ENCODE measurements at places on chromosomes 16 and 17.
A peak's percentile ranks its signal among the peaks of the same experiment; 100 is the strongest.

- peak; percentile 11 for DNase-seq
Measured at GRCh38 chr17:27245230-27245696, 48.7 kb upstream of the WSB1 start.

- DNase-seq = no peak
Measured at GRCh38 chr17:39246274-39246673, 20.5 kb upstream of the STAC2 start.

DNA sequence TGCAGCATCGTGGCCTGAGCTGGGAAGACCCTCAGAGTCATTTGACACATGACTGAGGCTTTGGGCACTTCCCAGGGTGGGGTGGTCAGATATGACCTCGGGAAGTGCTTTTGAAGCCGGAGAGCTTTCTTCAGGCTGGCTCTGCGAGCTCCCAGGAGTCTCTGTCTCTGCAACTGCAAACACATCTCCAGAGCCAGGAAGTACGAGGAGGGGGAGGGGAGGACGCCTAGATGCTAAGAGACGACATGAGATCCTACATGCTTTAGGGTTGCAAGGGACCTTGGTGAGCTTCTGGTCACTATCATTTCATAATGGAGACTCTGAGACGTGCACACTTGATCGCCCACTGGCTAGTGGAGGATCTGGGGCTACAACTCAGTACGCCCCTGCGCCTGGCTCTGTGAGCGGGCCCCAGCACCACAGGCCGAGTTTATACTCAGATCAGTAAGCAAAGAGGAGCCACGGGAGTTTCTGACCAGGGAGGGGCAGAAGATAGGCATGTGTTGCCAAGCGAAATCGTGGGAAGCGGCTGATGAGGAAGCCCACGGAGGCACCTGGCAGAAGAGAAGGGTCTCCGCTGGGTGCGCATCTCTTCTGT, 527 bp upstream of the MGAT5B start:
- DNase-seq = no peak

DNA sequence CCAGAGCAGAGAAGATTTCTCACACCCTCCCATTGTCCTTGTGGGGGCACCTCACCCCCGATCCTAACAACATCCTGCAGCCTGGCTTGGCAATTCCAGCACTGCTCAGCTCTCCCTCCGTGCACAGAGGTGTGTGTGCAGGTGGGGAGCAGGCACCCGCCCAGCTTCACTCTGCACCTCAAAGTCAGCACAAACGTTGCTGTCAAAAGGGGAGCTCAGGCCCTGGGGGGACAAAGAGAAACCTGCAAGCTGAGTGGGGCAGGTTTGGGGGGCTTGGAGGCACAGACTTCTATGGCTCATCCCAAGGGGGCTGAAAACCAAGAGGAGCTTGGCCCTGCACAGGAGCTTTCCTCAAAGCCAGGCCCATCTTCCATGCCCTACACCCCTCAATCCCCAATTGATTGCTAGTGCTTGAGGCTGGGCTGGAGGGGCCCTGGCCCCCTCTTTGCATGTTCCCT, 231.9 kb upstream of the TNRC6C start:
- DNase-seq = no peak

- peak; percentile 92 for DNase-seq
Measured at GRCh38 chr17:75784473-75785015, at the start of gene UNK. Gene UNK (plus strand): TSS chr17:75784806. CDS start chr17:75784881, 75 bp downstream.

DNA sequence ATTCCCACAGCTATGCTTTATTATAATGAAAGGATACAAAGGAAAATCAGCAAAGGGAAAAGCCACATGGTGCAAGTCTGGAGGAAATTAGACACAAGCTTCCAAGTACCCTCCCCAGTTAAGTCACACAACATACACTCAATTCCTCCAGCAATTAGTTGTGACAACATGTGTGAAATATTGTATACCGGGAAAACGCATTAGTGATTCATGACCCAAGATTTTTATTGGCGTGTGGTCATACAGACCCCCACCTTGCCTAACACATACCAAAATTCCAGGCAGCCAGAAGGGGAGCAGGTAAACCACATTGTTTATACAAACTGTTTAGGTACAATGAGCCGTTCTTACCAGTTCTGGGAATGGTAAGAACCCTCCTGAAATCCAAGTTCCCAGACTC, 160.6 kb downstream of the CYB561 start:
- DNase-seq = no peak

- no peak for DNase-seq
Measured at GRCh38 chr17:65656390-65657250, 95.2 kb upstream of the AXIN2 start.

DNA sequence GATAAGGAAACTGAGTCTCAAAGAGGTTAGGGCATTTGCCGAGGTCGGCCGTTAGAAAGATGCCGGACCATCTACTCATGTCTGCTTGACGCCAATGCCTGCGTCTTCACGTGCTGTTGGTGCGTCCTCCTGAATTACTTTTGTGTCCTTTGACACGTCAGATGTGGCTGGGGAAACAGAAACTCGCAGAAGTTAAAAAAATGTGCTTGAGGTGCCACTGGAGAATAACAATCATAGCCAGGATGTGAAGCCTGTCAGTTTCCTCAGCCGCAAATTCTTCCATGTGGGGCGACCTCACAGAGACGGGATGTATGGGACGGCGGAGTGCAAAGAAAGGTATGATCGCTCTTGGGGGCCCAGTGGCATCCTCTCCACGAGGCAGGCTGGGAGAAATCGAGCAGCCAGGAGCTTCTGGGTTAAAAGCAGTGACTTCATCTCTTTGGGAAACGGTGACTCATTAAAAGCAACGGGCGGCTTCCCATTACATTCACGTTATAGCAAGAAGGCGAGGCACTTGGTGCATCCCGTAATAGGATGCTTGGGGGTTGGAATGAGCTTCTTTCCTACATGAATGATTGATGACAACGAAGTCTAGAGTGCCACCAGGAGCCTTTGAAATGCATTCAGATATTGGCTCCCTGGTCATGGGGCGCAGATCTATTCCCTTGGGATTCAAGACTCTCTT, 67.8 kb downstream of the BMERB1 start:
- no peak for DNase-seq

GRCh38 chr17:42784811-42785592, 4.6 kb downstream of the WNK4 start:
- DNase-seq = no peak

- no peak for DNase-seq
Measured at GRCh38 chr17:36671144-36671543, 69.8 kb downstream of the MRM1 start.

- DNase-seq = peak; percentile 83
Measured at GRCh38 chr16:81076566-81077075, 417 bp downstream of the C16orf46 start.

Data from activated CD8-positive, alpha-beta memory T cell treated with anti-CD3 and anti-CD28 coated beads for 4 hours (primary cell).